ENCODE measurements at places on chromosomes 5 and 9.

GRCh38 chr9:13646500-13647021 lies 367.1 kb upstream of the MPDZ start:
- DNase-seq = no peak

DNA sequence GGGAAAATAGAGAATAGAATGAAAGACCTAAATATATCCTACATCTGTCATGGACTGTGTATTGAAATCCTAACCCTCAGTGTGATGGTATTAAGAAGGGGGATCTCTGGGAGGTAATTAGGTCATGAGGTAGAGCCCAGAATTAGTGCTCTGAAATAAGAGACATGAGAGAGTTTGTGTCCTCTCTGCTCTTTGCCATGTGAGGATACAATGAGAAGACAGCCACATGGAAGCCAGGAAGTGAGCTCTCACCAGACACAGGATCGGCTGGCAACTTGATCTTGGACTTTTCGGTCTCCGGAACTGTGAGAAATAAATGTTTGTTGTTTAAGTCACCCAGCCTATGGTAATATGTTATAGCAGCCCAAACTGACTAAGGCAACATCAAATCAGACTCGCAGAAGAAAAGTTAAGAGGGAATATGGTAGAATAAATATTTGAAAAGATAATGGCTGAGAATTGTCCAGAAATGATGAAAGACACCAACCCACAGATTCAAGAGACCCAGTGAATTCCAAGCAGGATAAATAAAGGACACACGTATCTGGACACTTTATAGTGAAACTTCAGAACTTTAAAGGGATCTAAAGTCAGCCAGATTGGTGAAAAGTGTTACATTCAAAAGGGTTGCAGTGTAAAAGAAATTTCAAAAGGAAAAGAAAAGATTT lies 12.7 kb upstream of the SLC36A1 start:
- no peak for DNase-seq

DNA sequence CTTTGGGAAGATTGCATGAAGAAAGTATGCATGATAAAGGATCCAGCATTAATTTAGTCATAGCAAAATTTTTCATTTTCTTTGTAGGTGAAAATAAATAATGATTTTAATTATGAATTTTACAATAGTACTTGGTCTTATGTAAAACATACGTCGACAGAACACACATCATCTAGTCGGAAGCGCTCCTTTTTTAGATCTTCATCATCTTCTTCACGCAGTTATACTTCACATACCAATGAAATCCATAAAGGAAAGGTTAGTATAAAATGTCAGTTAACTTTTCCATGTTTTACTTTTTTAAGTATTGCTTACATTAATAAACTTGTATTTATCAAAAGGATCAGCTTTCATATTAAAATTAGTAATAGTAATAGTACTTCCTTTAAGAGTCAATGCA lies 35.8 kb downstream of the C7 start:
- DNase-seq = no peak

DNA sequence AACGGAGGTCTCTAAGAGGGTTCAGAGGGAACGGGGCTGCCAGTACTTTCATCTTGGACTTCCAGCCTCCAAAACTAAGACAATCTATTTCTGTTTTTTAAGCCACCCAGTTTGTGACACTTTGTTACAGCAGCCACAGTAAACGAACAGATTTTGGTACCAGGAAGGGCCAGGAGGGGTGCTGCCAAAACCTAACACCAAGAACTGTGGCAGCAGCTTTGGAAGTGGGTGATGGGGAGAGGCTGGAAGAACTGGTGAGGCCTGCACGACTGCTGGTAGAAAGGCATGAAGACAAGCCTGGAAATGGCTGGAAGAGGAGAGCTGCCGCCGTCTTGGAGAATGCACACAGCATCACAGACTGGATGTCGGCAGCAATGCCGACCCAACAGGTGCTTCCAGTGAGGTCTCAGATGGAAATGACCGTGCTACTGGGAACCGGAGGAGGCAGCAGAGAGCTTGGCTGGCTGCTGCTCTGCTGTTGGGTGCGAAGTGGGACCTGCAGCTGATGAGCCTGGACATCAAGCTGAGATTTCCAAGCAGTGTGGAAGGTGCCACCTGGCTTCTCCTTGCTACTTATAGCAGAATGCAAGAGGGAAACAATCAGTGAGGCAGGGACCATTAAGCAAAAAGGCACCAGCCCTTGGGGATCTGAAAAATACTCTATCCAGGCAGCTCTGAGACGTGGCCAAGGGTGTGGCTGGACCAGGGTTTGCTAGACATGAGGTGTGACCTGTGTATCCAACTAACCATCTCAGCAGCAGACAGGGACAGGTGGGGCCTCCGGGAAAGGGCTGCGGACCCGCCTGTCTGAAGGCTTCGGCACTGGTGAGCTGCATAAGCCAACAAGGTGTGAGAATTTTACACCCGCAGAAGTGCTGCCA lies 4.7 kb upstream of the TMEM210 start:
- DNase-seq = peak; percentile 46

- DNase-seq = no peak
These were observed 204.9 kb upstream of the CDKN2B start for GRCh38 chr9:22214021-22214420.

- no peak for DNase-seq
These were observed 369.5 kb downstream of the TMEM167A start for GRCh38 chr5:82707741-82708140.

- DNase-seq = no peak
These were observed 73.9 kb downstream of the RMI1 start for GRCh38 chr9:84054341-84055010.

DNA sequence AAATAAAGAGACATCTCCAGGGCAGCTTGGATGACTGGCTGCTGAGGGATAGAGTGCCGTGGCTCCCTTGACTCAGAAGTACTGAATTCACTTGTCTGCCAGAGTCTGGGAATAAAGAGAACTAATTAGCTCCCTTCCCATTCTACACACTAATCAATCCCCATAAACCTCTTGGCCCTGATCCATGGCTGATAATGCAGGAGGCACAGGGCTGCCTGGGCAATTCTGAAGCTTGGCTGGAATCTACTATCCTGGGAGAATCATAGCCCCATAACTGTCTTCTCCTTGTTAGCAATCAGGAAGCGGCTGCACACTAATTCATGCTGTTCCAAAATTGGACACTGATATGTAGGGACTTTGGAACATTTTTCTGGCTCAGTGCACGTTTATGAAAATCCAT lies 197.7 kb downstream of the PTTG1 start:
- DNase-seq = no peak

DNA sequence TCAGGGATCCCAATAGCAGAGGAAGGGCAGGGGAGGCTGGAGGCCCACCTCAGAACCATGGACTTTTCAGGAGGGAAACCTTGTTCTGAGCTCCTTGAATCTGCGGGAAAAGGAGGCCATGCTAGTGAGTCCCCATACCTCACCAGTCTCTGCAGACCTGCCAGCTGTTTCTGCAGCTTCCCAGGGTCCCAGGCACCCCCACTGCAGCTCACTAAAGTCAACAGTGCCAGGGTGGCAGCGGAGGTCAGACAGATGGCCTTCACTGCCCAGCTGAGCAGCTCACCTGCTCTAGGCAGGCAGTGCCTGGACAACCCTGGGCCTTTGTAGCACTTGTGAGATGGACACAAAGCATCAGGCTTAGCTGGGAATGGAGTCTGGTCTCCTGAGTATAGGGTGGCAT lies 4.4 kb upstream of the SLC27A4 start:
- DNase-seq = no peak

- no peak for DNase-seq
These were observed 23.1 kb downstream of the SLC25A25 start for GRCh38 chr9:128091144-128091543.

DNA sequence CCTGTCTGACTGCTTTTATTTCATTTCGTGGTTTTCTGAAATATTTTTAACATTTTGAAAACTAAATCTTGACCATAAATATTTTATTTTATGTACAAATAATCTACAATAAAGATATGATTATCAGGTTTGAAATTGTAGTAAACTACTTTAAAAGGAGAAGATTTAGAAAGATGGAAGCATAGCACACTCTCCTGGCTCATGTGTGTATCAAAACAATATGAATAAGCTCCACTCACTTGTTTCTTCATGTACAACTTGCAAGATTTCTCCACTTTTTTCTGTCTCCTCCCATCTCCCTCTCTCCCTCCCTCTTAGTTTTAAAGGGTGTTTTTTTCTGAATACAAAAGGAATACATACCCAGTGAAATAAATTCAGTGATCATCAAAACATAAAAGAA lies 15.4 kb upstream of the VPS13A start:
- no peak for DNase-seq

- no peak for DNase-seq
These were observed 53.2 kb upstream of the SMIM32 start for GRCh38 chr5:136246122-136246521.

DNA sequence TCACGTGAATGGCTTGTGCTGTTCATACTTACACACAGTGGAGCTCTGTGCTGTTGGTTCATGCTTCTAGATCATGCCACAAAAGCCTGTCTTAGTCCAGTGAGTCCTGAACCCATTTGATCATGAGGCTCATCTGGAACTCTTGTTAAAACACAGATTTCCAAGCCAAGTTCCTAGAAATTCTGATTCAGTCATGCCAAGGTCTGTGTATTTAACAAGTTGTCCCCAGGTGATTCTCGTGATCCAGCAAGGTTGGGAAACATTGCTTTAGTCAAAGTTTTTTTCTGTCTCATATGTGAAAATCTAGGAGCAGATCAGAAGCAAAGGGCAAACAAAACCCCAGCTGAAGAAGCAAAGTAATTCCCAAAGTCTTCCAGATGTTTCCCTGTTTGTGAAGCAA lies 112.5 kb upstream of the GAS1 start:
- no peak for DNase-seq

GRCh38 chr9:132201780-132202703 lies 40.2 kb downstream of the NTNG2 start:
- no peak for DNase-seq

DNA sequence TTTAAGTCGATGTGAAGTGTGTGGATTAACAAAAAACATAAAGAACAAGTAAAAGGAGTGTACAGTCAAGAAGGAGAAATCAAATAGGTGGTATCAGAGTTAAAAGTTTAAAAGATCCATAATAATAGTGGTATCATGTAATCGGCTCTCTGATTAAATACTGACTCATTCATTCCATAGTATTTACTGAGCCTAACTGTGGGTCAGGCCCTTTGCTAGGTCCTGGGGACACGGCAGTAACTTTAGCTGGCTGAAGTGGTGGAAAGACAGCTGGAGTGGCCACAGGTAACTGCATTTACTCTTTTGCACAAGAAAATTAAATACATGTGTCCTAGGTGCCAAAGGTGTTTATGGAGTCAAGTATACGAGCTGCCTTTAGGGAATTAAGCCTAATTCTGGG lies 124.0 kb downstream of the GNAQ start:
- DNase-seq = no peak

- DNase-seq = no peak
These were observed 110.3 kb upstream of the IQGAP2 start for GRCh38 chr5:76292620-76293322.

DNA sequence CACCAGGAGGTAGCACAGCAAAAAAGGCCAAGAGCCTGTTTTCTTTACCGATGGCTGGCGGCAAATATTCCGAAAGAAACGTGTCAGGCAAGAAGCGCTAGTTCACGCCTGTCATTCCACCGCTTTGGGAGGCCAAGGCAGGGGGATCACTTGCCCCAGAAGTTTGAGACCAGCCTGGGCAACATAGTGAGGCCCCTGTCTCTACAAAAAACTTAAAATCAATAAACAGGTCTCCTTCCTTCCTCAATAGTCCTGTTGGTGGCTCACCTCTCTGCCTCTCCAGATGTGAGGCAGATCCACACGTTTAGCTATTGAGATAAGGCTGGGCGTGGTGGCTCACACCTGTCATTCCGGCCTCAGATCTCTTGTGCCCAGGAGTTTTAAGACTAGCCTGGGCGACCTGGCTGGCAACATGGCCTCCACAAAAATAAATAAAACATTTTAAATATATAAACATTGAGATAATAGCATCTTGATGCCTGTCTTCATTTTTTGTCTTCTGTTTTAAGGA lies 1.3 kb upstream of the TMEM250 start:
- DNase-seq = no peak

- DNase-seq = peak; percentile 18
These were observed 5.2 kb upstream of the MGAT1 start for GRCh38 chr5:180807654-180808414.

GRCh38 chr9:91345978-91346377 lies 15.7 kb downstream of the AUH start:
- DNase-seq = no peak

DNA sequence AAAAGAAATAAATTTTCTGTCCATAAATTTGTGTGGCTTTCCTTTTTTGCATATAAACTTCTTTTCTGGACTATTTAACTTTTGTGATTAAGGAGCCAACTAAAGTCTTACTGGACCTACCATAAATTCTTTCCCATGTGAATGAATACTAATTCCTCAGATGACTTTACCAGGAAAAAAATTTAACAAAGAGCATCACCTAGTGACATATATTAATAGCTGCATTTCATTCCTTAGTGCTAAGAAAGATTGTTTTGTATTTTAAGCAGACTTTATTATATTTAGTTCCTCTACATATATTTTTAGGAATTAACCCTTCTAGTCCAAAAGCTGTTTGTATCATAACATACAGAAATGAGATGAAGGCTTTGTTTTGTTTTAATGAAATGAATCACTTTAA lies 64.4 kb downstream of the C9orf85 start:
- no peak for DNase-seq

- DNase-seq = no peak
These were observed 86.9 kb upstream of the SH3PXD2B start for GRCh38 chr5:172541099-172541772.

DNA sequence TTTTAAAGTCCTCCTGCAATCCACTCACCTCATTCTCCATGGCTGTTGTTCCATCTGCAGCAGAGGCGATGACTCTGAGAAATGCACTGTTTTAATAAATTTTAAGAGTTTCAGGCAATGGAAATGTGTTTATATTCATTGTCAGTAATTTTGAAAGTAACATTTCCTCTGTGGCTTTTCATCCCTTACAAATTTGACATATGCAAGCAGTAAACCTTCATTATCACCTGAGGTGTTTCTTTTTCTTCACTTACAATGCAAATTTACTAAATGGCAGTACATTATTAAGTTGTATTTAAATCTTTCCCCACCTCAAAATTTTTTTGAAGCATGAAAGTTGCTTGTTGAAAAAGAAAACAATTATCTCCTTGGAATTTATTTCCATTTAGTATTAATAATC lies 136.9 kb downstream of the DIRAS2 start:
- no peak for DNase-seq

DNA sequence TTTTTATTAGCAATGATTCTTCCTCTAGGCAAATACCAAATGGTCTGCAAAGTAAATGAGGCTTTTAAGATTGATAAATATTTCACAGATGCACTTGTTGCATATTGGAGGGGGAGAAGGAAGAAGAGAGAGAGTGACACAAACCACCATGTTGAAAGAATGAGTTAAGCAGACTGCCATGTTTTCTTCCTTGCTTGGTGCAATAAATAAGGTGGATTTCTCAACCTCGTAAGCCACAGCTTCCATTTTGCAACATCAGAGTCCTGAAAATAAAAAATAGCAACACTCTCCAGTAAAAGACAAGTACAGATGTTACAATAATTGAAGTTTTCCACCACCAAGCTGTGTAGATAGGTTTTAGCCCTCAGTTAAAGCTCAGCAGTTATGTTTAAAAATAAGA lies 202.9 kb downstream of the SGCD start:
- DNase-seq = no peak

- no peak for DNase-seq
These were observed 38.3 kb downstream of the RXRA start for GRCh38 chr9:134364391-134365114.

- DNase-seq = no peak
These were observed 16.7 kb downstream of the SLC36A1 start for GRCh38 chr5:151464101-151464500.
